ENCODE measurements at places on chromosomes 4 and X.

GRCh38 chr4:82618103-82618720, 56.4 kb upstream of the TMEM150C start:
- DNase-seq = no peak

DNA sequence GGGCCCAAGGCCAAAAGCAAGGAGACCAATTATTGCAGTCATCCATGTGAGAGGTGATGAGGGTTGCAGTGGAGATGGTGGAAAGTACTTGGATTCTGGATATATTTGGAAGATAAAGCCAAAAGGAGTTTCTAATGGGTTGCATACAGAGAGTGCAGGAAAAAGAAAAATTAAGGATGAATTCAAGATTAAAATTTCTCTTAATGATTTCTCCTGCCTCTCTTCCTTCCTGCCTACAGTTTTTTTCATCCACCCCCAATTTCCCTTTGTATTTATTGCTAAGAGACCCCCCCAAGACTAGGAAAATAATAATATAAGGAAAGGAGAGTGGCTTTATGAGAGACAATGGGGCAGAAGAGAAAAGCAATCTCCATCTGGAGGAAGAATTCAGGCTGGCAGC, 8.6 kb upstream of the FGF5 start:
- DNase-seq = no peak

- no peak for DNase-seq
Observed at GRCh38 chr4:41678951-41679350, 69.6 kb downstream of the PHOX2B start.

- DNase-seq = no peak
Observed at GRCh38 chrX:145613894-145614293, 203.7 kb upstream of the SLITRK2 start.

- no peak for DNase-seq
Observed at GRCh38 chrX:54397113-54397512, 39.3 kb upstream of the WNK3 start.

DNA sequence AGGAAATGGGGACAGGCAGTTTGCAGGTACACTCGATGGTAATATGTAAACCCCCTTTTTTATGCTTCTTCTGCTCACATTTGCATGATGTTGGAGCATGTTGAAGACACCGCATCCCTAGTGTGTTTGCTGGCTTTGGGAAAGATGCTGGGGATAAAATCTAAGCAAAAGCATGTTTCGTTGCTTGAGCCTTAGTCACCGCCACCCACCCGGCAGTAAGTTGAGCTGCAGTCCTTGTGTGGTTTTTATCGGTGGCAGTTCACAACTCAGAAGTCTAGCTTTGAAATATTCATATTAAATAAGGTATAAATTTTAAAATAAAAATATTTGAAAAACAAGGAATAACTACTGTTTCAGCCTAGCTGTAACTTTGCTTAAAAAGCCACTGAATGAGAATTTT, 21.7 kb upstream of the MND1 start:
- no peak for DNase-seq

Data from NCI-H226 (cell line).